SK-MEL-5 (cell line): ENCODE measurements at places on chromosomes 2 and 18. TPM values are rescaled to one million over a fixed set of nuclear protein-coding genes. Genes with fewer than 3 reads are reported as not detected.
A peak's percentile ranks its signal among the peaks of the same experiment; 100 is the strongest.

- DNase-seq = no peak
Measured at GRCh38 chr2:119772128-119772527, 12.4 kb downstream of the PTPN4 start.

- DNase-seq = no peak
Measured at GRCh38 chr2:88813612-88814011, 122.1 kb downstream of the RPIA start.

- DNase-seq = no peak
Measured at GRCh38 chr2:190553254-190553653, 18.7 kb upstream of the NEMP2 start.

DNA sequence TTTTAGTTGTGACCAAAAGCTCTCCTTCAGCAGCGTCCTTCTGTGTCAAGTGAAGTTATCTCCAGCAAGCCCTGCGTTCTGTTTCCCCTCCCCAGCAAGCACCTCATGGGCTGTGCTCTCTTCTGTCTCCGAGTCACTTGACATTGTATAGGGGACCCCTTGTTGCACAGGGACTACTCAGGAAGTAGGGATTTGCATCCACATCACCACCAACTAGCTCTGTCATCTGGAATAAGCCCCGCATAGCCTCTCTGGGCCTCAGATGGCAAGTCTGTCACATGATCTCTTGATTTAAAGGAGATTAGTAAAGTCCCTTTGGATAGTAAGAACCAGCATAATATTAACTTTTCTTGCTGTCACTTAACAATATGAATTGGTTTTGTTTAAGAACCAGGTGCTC is 32.0 kb upstream of the STPG4 start:
- no peak for DNase-seq

DNA sequence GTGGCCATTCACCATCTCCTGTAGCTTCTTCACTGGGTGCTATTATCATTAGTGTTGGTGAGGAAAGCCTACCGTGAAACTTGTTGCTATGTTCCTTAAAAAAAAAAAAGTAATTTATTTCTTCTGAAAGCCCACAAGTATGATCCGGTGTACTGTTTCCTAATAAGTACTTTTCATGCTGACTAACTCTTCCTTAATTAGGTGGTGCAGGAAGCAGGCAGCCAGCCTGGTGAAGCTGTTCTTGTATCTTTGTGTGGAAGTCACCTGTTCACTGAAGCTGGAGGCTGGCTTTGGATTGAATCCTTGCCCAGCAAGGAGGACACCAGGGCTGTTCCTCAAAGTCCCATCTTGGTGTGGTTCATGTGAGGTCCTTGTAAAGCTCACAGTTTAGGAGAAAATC is 321.7 kb upstream of the THSD7B start:
- no peak for DNase-seq

GRCh38 chr2:209936106-209936666 is 66.3 kb upstream of the RPE start:
- DNase-seq = peak; percentile 66

Gene IL1A
- not detected in 2 replicates for total RNA-seq

Gene INHBB
- not detected in 2 replicates for total RNA-seq

Gene EML6
- 0.24 and 0.95 TPM in 2 replicates for total RNA-seq

Gene RIT2
- not detected in 2 replicates for total RNA-seq

Gene ACKR3
- total RNA-seq = not detected in 2 replicates

Gene NOSTRIN
- total RNA-seq = not detected in 2 replicates
